ENCODE measurements at places on chromosomes 7 and 10. TPM values are rescaled to one million over a fixed set of nuclear protein-coding genes. Genes with fewer than 3 reads are reported as not detected.

DNA sequence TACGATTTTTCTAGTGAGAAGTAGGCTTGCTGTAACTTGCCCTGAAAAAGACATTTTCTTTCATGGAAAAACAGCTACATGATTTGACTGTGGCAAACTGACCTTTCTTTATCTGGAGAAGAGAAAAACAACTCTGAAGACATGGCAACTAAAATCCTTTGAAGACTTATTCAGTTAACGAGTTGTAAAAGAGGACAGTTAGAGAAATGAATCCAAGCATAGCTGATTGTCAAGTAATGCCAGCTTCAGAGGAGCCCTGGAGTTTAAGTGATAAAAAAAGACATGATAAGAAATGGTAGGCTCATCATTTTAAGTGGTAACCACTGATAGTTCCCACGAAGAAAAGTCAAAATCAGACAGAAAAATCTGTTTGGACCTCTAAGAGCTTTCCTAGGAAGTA, 19.6 kb downstream of the TMEM229A start:
- H3K4me1 ChIP-seq, result no peaks in the 10 kb centered on the region
- H3K36me3 ChIP-seq, result no peaks in the 10 kb centered on the region
- no peak overlapping the region for H3K27ac ChIP-seq
- no peaks in the 10 kb centered on the region for H3K27me3 ChIP-seq

Gene TACR2
- 0.90 TPM for total RNA-seq

Gene EPO
- total RNA-seq, result not detected

GRCh38 chr7:51187941-51188340, 128.7 kb downstream of the COBL start:
- H3K4me3 ChIP-seq, result no peak overlapping the region
- no peaks in the 10 kb centered on the region for H3K4me1 ChIP-seq
- no peaks in the 10 kb centered on the region for H3K27me3 ChIP-seq
- H3K27ac ChIP-seq, result no peak overlapping the region

- H3K27ac ChIP-seq, result no peak overlapping the region
- H3K4me1 ChIP-seq, result peaks cover 6% of the 10 kb centered on the region
- DNase-seq, result peak; percentile 80
- H3K36me3 ChIP-seq, result no peaks in the 10 kb centered on the region
- H3K4me3 ChIP-seq, result peak overlapping the region; percentile 54
- H3K27me3 ChIP-seq, result peaks cover 17% of the 10 kb centered on the region
These were observed 8.2 kb downstream of the TFR2 start for GRCh38 chr7:100632951-100633717.

DNA sequence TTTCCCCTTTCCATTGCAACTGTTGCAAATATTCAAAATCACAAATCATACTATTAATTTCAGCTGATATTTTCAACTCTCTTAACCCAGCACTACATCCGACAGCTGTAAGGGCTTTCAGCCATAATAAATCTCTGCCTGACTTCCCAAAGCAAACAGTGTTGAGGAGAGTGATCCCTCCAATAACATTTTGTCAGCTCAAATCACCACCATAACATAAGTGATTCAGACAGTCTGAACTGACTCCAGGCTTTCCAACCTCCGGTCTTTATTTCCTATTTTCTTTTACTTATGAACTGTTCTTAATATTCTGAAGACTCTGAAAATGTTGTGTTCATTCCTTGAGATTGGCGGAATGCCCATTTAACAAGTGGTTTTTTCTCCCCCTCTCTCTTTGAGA, 1085.9 kb downstream of the GATA3 start:
- no peaks in the 10 kb centered on the region for H3K36me3 ChIP-seq
- no peaks in the 10 kb centered on the region for H3K4me1 ChIP-seq
- H3K4me3 ChIP-seq, result no peak overlapping the region
- no peak overlapping the region for H3K27ac ChIP-seq
- H3K27me3 ChIP-seq, result no peaks in the 10 kb centered on the region
- DNase-seq, result no peak

GRCh38 chr7:6171532-6172223, 100.7 kb downstream of the CYTH3 start:
- DNase-seq, result no peak
- no peaks in the 10 kb centered on the region for H3K27me3 ChIP-seq
- peaks cover 25% of the 10 kb centered on the region for H3K36me3 ChIP-seq
- no peak overlapping the region for H3K27ac ChIP-seq
- H3K4me1 ChIP-seq, result peaks cover 12% of the 10 kb centered on the region

DNA sequence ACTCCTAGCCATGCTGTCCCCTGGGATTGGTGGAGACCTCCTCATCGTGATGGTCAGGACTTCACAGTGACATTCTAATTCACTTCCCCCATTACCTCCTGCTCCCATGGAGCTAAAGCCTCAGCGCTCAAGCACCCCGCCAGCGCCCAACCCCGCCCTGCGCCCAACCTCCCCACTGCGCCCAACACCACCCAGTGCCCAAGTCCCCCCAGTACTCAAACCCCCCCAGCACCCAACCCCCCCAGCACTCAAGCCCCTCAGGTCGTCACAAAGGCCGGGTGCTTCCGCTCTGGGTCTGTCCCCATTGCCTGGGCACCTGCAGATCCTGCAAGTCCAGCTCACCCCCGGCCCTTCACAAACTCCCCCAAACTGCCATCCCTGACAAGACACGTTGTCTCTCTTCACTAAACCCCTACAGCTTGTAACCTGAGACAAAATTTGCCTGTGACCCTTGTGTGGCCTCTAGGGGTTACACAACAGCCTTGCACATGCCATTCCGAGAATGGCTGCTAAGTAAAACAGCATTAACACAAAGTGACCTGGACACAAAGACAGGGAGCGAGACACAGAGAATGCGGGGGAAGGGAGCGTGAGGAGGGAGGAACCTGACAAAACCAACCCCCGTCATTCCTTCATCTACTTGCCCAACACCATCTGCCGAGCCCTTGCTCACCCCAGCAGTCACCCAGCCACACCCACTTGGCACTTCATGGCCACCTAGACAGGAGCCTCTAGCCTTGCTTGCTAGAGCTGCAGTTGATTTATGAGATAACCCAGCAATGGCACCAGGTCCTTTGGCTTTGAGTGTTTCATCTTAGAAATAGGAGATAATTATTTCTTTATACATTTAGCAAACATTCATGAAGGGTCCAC, 107.8 kb downstream of the ADARB2 start:
- no peak overlapping the region for H3K4me3 ChIP-seq
- no peaks in the 10 kb centered on the region for H3K36me3 ChIP-seq
- DNase-seq, result peak; percentile 36

GRCh38 chr10:24737001-24737400, 13.3 kb upstream of the ARHGAP21 start:
- H3K27me3 ChIP-seq, result no peaks in the 10 kb centered on the region
- no peak for DNase-seq
- no peaks in the 10 kb centered on the region for H3K4me1 ChIP-seq
- H3K36me3 ChIP-seq, result no peaks in the 10 kb centered on the region
- no peak overlapping the region for H3K27ac ChIP-seq
- no peak overlapping the region for H3K4me3 ChIP-seq

- DNase-seq, result no peak
- H3K4me1 ChIP-seq, result no peaks in the 10 kb centered on the region
- H3K36me3 ChIP-seq, result no peaks in the 10 kb centered on the region
- H3K4me3 ChIP-seq, result no peak overlapping the region
These were observed 1179.5 kb upstream of the C7orf33 start for GRCh38 chr7:147411096-147411495.

Gene SPDYE2
- total RNA-seq, result not detected

DNA sequence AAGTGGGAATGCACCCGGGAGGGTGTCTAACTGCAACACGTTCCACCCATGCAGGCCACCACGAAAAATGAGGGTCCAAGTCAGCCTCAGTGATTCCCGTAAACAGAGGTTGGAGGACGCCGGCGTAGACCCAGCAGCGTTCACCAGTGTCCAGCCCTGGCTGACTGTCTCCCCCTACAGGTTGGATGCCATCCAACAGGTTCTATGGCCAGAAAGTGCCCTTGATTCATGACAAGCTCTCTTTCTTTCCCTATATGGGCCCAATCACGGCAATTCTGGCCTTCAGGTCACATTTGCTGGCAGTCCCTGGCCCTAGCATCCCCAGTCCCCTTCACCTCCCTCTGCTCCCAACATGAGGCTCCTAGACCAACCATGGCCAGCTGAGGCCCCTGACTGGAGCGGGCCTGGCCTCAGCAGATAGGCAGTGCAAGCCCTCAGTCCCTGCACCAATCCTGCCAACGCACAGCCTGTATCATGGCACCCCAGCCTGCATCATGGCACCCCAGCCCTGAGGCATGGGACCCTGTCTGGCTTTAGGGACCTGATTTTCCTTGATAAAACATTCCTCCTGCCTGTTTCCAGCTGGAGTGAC, 227.4 kb downstream of the GRID1 start:
- H3K4me1 ChIP-seq, result no peaks in the 10 kb centered on the region
- no peak for DNase-seq
- H3K27ac ChIP-seq, result no peak overlapping the region
- H3K36me3 ChIP-seq, result no peaks in the 10 kb centered on the region
- no peak overlapping the region for H3K4me3 ChIP-seq

DNA sequence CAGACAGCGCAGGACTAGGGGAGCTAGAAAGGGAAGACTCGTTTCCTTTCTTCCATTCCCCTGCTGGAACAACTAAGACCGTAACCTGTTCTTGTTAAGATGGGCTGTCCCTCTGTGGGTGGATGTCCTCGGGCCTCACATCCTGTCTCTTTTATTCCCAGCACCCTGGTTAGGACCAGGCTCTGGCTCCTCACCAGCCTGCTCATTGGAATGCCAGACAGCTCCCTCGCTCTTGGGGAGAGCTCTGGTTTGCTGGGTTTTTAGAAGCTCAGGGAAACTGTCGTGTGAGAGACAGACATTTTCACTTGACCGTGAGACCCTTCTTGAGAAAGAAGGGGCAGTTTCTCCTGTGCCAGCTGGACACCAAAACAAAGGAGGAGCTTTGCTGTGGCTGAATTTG, 58.1 kb upstream of the HABP2 start:
- no peaks in the 10 kb centered on the region for H3K27me3 ChIP-seq
- no peak overlapping the region for H3K4me3 ChIP-seq
- DNase-seq, result no peak
- no peaks in the 10 kb centered on the region for H3K36me3 ChIP-seq
- peak overlapping the region; percentile 34 for H3K27ac ChIP-seq

DNA sequence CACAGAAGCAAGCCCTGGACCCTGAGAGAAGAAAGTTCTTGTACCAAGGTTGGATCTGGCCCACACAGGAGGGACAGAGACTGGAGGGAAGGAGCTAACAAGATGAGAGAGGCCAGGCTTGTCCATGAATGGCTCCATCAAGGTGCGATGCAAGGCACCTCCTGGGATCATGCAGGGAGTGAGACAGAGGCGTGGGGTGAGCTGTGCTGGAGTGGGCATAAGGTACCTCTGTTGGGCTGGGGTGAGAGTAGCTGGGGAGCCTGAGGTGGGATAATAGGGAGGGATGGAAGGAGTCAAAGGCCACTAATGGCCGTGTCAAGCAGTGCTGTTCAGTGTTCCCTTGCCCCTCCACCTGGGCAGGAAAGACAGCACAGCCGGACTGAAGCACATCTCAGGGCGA, 9.9 kb downstream of the TMEM72 start:
- DNase-seq, result no peak
- H3K4me1 ChIP-seq, result no peaks in the 10 kb centered on the region
- no peak overlapping the region for H3K27ac ChIP-seq
- H3K27me3 ChIP-seq, result no peaks in the 10 kb centered on the region
- no peak overlapping the region for H3K4me3 ChIP-seq

Gene FGFR2
- 58.7 TPM for total RNA-seq

- no peak overlapping the region for H3K27ac ChIP-seq
- H3K27me3 ChIP-seq, result no peaks in the 10 kb centered on the region
- no peak for DNase-seq
These were observed 75.3 kb upstream of the FOXK1 start for GRCh38 chr7:4606797-4607196.

- DNase-seq, result no peak
- H3K27ac ChIP-seq, result no peak overlapping the region
- H3K27me3 ChIP-seq, result no peaks in the 10 kb centered on the region
- no peak overlapping the region for H3K4me3 ChIP-seq
- no peaks in the 10 kb centered on the region for H3K36me3 ChIP-seq
- H3K4me1 ChIP-seq, result no peaks in the 10 kb centered on the region
These were observed 123.6 kb upstream of the ANK3 start for GRCh38 chr10:60513281-60513680.

Gene PON3
- 36.4 TPM for total RNA-seq

DNA sequence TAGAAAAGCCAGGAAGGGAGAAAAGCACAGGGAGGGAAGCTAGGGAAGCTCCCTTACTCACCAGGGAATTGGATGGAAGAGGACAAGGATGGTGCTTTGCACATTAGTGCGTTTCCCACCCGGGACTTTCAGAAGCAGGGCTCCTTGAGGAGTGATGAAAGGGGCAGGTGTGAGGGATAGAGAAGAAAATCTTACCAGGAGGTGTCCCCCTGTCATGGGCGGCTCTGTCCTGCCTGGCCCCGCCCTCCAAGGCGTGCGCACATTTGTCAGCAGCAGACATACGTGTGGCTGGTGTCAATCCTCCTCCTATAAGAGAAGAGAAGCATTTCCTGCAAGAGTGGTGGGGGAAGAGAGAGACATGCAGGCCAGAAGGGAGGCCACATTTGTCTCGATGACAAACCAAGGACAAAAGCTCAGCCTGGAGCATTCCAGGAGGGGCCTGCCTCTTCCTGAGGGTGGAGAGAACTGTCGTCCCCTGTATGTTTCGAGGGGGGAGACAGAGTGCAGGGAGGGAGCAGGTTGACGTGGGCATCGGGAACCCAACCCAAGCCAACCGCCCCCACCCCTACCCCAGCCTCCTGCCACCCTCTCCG, 47.4 kb upstream of the COMTD1 start:
- H3K36me3 ChIP-seq, result no peaks in the 10 kb centered on the region
- DNase-seq, result no peak
- no peak overlapping the region for H3K4me3 ChIP-seq
- H3K4me1 ChIP-seq, result peaks cover 13% of the 10 kb centered on the region

DNA sequence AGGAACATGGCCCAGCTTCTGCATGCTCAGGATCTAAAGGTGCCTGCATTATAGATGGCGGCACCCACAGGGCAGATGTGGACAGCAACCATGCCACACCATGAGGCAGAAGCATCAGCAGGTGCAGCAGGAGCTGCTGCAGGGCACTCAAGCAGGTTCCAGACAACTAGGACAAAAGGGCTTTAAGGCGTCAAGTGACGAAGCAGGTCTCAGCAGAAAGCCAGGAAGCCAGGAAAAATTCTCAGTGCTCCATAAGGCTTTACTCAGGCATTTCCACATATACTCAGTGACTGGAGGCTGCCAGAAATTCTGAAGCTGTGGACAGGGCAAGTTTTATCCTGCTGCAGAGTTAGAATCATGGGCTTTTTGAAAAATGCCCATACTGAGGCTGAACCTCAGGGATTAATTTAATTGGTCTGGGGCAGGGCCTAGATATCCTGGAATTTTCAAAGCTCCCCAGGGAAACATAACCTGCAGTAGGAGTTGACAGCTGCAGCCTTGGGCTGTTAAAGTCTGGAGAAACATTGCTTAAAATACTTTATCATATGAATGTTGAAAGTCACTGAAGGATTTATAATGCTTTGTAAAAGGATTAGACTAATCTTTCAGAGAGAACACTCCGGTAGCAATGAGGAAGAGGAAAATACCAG, 68.1 kb upstream of the RNF148 start:
- no peak overlapping the region for H3K27ac ChIP-seq
- H3K4me3 ChIP-seq, result no peak overlapping the region
- no peaks in the 10 kb centered on the region for H3K4me1 ChIP-seq
- no peak for DNase-seq
- no peaks in the 10 kb centered on the region for H3K36me3 ChIP-seq

- no peak overlapping the region for H3K27ac ChIP-seq
These were observed 99.7 kb downstream of the RAMP3 start for GRCh38 chr7:45257284-45257683.

Gene PDK4
- total RNA-seq, result 156 TPM

All from upper lobe of right lung (tissue), 1 donor.